ENCODE measurements at places on chromosomes 1 and 21.
A peak's percentile ranks its signal among the peaks of the same experiment; 100 is the strongest.

- no peak for DNase-seq
These were observed 75.7 kb downstream of the ENAH start for GRCh38 chr1:225577241-225577640.

GRCh38 chr1:167739752-167740151 is 18.0 kb downstream of the MPZL1 start:
- DNase-seq, result no peak

DNA sequence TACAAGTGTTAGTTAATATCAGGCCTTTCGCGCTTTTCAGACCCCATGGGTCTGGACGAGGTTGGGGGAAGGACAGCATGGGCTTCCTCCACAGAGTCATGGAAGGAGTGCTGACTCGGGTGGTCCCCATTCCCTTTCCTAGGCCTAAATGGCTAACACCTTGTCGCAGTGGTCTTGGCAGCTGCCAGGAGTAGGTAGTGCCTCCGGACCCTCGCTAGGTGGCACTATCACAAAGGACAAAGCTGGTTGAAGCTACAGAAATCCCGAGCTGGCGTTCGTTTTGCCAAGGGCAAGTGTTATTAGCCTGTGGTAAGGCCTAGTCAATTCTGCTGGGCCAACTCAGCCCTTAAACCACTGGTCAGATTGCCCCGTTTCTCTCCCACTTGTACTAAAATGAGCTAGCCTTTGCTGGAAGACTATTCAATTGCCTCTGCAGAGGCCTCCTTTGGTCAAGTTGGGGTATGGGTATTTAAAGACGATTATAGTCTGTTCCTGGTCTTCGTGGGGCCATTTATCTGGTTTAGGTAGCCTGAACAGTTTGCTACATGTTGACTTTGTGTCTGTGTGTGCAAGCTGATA is 1.1 kb upstream of the UBE2Q1 start:
- peak; percentile 52 for DNase-seq

- DNase-seq, result no peak
These were observed 158.0 kb downstream of the CLIC6 start for GRCh38 chr21:34826836-34827235.

DNA sequence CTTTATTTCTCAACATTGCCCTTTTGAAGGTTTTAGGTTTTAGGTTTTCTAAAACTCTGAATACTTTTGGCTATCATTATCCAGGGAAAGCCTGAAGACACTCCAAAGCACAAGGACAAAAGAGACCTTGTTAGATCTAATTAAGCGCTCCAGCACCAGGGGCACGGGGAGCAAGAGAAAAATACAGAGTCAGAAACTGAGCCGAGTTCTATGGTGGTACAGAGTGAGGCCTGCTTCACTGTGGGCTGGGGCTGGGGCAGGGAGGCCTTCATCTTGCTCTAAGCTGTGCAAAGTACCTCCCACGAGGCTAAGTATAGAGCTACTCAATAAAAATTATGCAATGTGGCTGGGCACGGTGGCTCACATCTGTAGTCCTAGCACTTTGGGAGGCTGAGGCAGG is 19.7 kb upstream of the RAB4A start:
- no peak for DNase-seq
